ENCODE measurements at places on chromosomes 4 and X.

DNA sequence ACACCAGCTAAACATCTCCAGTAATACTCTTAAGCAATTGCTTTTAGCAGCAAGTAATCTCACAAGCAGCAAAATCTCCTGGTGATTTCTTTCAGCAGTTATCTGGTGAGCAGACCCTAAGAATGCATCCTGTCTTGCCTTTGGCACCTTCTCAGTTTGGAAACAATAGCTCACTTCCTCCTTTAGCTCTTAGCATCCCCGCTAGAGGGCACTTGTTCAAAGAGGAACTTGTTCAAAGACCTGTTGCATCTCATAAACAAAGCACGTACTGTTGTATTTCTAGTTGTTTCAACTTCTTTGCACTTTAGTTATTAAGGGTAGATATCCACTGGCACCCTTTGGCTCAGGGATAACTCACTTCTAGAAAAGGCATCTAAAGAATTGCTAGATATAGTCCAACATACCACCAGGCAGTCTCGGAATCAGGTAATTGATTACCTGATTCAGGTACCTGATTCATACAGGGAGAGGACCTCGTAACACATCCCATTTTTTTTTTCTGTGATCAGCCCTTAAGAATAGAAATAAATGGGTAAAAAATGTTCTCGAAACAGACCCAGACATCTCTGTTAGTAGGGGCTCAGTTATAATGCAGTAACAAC lies 81.9 kb upstream of the QRFPR start:
- H3K4me1 ChIP-seq: no peaks in the 10 kb centered on the region
- no peak overlapping the region for H3K4me3 ChIP-seq
- H3K36me3 ChIP-seq: no peaks in the 10 kb centered on the region
- no peak overlapping the region for H3K27ac ChIP-seq
- H3K27me3 ChIP-seq: peaks cover 4% of the 10 kb centered on the region

GRCh38 chr4:23033796-23034195 lies 341.1 kb downstream of the GBA3 start:
- H3K27me3 ChIP-seq: no peaks in the 10 kb centered on the region
- no peaks in the 10 kb centered on the region for H3K36me3 ChIP-seq
- no peak overlapping the region for H3K4me3 ChIP-seq
- no peak overlapping the region for H3K27ac ChIP-seq

DNA sequence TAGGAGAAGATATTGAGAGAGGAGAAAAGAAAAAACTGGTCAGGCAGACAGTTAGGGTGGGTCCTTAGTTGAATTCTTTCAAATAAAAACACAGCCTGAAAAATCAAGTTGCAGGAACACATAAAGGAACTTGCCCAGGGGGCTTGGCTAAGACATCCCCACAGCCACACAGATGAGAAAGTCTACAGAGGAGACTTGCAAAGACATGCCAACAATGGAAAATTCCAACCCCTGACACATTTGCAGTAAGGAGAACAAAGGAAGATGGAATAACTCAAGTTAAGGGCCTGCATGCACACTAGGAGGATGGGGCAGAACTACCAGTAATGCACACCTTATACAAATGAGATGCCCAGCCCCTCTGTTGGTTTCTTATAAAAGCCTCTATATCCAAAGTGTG lies 197.6 kb downstream of the CPXCR1 start:
- H3K27me3 ChIP-seq: no peaks in the 10 kb centered on the region
- no peak overlapping the region for H3K27ac ChIP-seq
- no peaks in the 10 kb centered on the region for H3K4me1 ChIP-seq
- no peak overlapping the region for H3K4me3 ChIP-seq
- no peaks in the 10 kb centered on the region for H3K36me3 ChIP-seq
- DNase-seq: no peak

GRCh38 chrX:15529165-15529564 lies 28.6 kb downstream of the BMX start:
- H3K27me3 ChIP-seq: no peaks in the 10 kb centered on the region
- H3K27ac ChIP-seq: no peak overlapping the region
- H3K4me1 ChIP-seq: no peaks in the 10 kb centered on the region
- no peak overlapping the region for H3K4me3 ChIP-seq
- no peaks in the 10 kb centered on the region for H3K36me3 ChIP-seq
- no peak for DNase-seq

GRCh38 chr4:8195431-8195830 lies 3.7 kb upstream of the SH3TC1 start:
- no peaks in the 10 kb centered on the region for H3K27me3 ChIP-seq
- no peak for DNase-seq
- peaks cover 18% of the 10 kb centered on the region for H3K4me1 ChIP-seq
- no peaks in the 10 kb centered on the region for H3K36me3 ChIP-seq
- no peak overlapping the region for H3K27ac ChIP-seq

GRCh38 chr4:7956270-7956808 lies 16.7 kb upstream of the AFAP1 start:
- no peaks in the 10 kb centered on the region for H3K36me3 ChIP-seq
- DNase-seq: peak; percentile 40
- no peak overlapping the region for H3K27ac ChIP-seq

- no peak overlapping the region for H3K27ac ChIP-seq
- no peaks in the 10 kb centered on the region for H3K4me1 ChIP-seq
- H3K27me3 ChIP-seq: no peaks in the 10 kb centered on the region
- DNase-seq: peak; percentile 27
- H3K36me3 ChIP-seq: no peaks in the 10 kb centered on the region
Observed at GRCh38 chr4:924107-925096, 7.7 kb downstream of the GAK start.

DNA sequence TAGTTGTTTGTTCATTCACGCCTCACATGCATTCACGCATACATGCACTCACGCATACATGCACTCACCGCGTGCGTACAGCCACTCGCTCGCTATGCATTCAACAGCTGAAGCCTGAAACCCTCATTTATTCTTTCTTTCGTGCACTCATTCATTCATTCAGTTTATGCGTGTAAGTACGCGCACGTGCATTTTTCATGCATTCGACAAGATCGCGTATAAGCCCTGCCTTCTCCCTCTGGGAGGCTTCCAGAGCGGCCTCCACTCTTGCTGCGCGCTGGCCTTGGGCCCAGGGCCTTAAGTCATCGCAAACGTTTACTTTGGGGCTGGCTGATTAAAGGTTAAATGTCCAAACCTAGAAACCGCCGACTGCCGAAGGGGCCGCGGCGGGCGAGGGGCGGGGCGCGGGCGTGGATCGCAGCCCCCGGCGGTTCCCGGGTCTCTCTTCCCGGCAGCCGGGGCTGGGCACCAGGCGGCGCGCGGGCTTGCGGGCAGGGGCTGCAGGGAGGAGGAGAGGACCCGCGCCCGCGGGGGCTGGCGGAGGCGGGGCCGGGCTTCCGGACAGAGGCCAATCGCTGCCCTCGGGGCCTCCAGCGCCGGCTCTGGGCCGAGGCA lies at the start of gene GYG2:
Gene GYG2, plus strand, starts transcription at position 587 of the 615 bp plus-strand sequence. CDS start 1,259 bp downstream, outside the sequence.
- no peak within 1 kb of the TSS for H3K27ac ChIP-seq
- no peaks in the 10 kb centered on the region for H3K36me3 ChIP-seq
- peak within 1 kb of the TSS; percentile 49 for H3K4me3 ChIP-seq
- H3K4me1 ChIP-seq: no peaks in the 10 kb centered on the region

GRCh38 chr4:143307531-143307930 lies 29.1 kb upstream of the GAB1 start:
- no peaks in the 10 kb centered on the region for H3K27me3 ChIP-seq
- no peak for DNase-seq
- H3K36me3 ChIP-seq: no peaks in the 10 kb centered on the region

GRCh38 chr4:179029683-179030082 lies 1587.4 kb upstream of the AGA start:
- no peak overlapping the region for H3K4me3 ChIP-seq
- no peaks in the 10 kb centered on the region for H3K4me1 ChIP-seq
- no peak for DNase-seq
- no peaks in the 10 kb centered on the region for H3K36me3 ChIP-seq

DNA sequence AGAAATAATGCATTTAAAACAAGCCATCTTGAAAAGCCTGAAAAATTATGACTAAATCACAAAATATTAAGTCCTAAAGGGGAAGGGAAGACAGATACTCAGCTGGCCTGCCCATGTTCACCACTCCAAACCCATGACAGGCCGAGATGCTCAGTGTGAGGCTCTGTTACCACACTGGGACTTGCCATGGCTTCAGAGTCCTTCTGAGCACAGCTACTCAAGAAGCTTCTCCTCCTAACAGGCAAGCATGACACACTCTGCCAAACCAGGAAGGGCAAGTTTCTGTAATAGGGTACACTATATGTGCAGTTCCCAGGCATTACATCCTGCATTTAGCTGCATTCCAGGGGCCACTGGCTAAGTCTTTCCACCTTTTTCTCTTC lies 34.0 kb upstream of the CYBB start:
- H3K4me1 ChIP-seq: no peaks in the 10 kb centered on the region
- H3K27ac ChIP-seq: no peak overlapping the region
- H3K4me3 ChIP-seq: no peak overlapping the region
- no peaks in the 10 kb centered on the region for H3K27me3 ChIP-seq
- no peak for DNase-seq

- H3K27me3 ChIP-seq: no peaks in the 10 kb centered on the region
- DNase-seq: no peak
- no peaks in the 10 kb centered on the region for H3K36me3 ChIP-seq
- H3K4me3 ChIP-seq: no peak overlapping the region
- no peaks in the 10 kb centered on the region for H3K4me1 ChIP-seq
Observed at GRCh38 chr4:104589264-104589868, 94.7 kb upstream of the CXXC4 start.

- no peaks in the 10 kb centered on the region for H3K4me1 ChIP-seq
- no peak for DNase-seq
- H3K4me3 ChIP-seq: no peak overlapping the region
- H3K36me3 ChIP-seq: no peaks in the 10 kb centered on the region
- no peaks in the 10 kb centered on the region for H3K27me3 ChIP-seq
Observed at GRCh38 chr4:104146048-104146447, 348.6 kb downstream of the CXXC4 start.

DNA sequence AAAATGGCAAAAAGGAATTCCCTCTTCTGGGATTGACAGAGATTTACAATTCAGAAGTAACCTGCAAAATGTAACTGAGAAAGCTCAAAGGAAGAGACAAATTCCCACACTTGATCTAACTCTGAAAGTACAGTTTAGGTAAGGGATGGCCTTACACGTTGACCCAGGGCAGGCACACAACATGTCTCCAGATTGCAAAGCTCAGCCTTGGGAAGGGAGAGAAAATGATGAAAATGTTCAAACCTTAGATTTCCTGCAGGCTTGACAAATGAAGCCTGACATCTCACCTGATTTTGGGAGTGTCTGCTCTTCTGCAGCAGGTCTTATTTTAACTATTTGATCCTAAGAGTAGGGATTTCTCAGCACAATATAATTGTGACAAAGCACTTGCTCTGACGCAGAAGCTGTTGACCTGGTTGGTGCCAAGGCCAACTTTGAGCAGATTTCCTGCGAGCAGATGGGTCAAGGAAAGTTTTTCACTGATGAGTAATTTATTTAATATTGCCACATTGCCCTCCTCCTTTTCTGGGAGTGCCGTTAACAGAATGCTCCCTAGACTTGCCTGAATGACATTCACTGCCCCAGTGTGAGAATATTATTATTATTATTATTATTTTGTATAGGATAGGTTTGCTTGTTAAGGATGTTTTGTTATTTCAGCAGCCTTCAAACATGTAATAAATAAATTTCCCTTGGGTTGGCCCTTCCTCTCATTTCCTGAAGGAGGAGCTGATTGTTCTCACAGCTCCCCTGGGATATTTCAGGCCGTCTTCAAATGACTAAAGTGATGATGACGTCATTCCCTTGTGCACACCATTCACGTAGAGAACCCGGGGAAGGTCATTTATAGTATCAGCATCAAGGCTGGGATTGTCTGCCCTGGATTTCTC lies 157.1 kb downstream of the VEGFC start:
- no peak for DNase-seq
- H3K27me3 ChIP-seq: no peaks in the 10 kb centered on the region
- H3K4me3 ChIP-seq: no peak overlapping the region
- no peak overlapping the region for H3K27ac ChIP-seq
- H3K4me1 ChIP-seq: no peaks in the 10 kb centered on the region

DNA sequence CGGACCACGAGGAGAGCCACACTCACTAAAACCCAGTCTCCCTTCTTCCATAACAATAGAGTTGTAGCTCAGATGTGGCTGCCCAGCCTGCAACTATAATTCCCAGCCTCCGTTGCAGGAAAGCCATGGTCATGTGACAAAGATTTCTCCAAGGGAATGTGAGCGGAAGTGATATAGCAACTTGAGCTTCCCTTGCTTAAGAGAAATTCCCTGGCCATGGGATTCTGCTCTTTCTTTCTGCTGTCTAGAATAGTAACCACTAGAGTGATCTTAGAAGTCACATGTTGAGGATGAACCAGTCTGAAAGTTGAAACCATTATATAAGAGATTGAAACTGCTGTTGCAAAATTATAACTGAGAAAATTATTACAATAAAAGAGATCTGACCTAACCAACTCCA lies 86.4 kb upstream of the MED14 start:
- no peaks in the 10 kb centered on the region for H3K36me3 ChIP-seq
- H3K4me3 ChIP-seq: no peak overlapping the region
- DNase-seq: no peak

- no peak overlapping the region for H3K27ac ChIP-seq
- H3K36me3 ChIP-seq: no peaks in the 10 kb centered on the region
- no peak overlapping the region for H3K4me3 ChIP-seq
- no peak for DNase-seq
- no peaks in the 10 kb centered on the region for H3K27me3 ChIP-seq
Observed at GRCh38 chrX:132373610-132374009, 115.2 kb downstream of the MBNL3 start.

DNA sequence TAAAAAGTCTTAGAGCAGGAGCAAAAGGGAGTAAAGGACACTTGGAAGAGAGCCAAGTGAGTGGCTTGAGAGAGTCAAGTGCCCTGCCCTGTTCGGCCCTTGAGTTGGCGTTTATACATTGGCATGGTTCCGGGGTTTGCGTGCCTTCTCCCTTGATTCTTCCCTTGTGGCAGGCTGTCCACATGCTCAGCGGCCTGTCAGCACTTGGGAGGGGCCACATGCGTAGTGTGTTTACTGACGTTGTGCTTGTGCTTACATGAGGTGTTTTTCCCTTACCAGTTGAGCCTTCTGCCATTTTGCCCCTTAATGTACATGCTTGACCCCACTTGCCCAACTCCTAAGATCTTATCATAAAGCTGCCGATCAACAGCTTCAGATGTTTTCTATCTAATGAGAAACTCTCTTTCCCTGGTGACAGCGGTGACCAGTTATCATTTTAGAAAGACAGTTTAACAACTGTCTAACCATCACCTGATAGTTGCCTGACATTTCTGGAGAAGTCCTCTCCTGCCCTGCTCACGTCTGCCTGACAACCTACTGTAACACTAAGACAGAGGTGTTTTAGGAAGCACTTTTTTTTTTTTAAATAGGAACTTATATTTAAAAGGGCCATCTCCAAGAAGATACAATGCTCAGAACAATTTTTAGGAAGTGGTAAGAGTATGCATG lies 49.5 kb upstream of the GC start:
- no peak for DNase-seq
- H3K4me3 ChIP-seq: no peak overlapping the region
- H3K27me3 ChIP-seq: no peaks in the 10 kb centered on the region
- H3K4me1 ChIP-seq: no peaks in the 10 kb centered on the region
- no peak overlapping the region for H3K27ac ChIP-seq

Measured in tibial artery (tissue), 4 donors.